Stimulated activated CD4-positive, alpha-beta T cell treated with anti-CD3 and anti-CD28 coated beads, TNF-alpha, amount 100 ng/mL, for 24 hours (primary cell): ENCODE measurements at places on chromosomes 1 and 21.

DNA sequence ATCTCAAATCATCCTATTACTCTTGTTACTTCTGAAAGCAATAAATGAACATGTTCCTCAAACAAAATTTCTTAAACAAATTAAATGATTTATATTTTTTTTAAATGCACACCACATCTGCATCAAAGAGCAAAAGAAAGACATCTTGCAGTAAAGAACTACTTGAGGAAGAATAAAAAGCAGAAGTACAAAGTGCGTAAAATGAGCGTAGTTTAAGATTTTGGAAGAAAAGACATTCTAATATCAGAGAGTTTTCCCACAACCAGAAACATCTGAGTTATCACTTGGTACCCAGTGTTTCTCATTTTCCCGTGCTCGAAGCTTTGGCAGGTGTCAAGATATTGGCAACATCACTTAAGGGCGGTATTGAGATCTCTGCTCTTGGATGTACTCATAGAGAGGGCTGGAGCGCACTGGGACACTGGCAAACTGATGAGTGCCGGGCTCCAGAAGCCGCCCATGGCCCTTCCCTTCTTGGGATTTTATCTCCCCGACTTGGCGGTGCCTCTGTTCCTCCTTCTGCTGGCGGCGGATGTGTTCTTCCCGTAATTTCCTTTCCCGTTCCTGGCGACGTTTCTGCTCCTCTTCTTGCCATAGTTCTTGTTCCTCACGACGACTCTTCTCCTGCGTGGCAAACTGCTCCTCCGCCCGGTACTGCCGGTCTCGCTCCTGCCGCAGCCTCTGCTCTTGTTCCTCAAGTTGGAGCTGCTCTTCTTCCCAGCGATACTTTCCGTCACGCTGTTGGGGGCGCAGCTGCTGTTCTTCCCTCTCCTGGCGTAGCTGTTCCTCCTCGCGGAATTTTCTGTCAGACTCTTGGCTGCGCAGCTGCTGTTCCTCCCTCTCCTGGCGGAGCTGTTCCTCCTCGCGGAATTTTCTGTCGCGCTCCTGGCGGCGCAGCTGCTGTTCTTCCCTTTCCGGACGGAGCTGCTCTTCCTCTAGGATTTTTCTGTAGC lies 7.9 kb downstream of the TCHH start:
- no peak for DNase-seq

DNA sequence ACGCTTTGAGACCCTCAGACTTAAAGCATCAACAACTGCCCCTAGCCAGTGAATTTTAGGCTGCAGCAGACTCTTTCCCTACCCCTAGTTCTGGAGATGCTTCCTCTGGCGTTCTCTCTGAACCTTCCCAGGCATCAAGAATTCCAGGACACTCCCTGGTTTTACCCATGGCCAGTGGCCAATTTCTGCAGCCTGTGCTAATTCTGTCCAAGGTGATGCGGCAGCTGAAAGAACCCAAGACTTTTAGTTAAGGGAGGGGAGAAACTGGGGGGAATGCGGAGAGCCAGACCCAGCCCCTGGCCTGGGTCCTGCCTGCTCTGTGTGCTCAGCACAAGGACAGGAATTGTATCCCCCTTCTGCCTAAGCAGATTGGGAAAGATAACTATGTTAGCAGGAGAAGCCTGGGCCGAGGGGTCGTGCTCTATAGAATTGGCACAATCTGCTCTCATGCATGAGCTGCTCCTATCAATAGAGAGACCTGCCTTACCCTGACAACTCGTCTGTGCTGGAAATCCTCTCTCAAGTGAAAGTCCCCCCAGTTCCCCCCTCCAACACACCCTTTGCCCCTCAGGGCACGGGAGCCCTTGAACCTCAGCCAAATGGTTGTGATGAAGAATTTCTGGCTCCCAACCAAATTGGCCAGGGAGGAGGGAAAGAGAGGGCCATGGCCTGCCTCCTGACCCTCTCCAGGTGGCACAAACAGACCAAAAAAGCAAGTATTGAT lies 5.4 kb upstream of the GJA8 start:
- no peak for DNase-seq

DNA sequence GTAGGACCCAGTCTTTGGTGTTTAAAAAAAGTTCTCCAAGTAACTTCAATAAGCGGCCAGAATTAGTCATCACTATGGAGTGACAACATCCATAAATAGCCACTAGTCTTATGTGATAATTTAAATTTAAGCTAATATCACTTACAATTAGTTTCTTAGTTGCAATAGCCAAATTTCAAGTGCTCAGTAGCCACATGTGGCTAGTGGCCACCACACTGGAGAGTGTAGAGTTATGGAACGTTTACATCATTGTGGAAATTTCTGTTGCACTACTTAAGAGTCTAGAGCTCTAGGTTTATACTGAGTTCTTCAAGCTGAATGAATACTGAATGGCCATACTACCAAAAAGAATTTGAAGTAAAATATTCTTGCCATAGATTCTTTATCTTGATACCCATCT lies 121.1 kb downstream of the RUNX1 start:
- DNase-seq = no peak

DNA sequence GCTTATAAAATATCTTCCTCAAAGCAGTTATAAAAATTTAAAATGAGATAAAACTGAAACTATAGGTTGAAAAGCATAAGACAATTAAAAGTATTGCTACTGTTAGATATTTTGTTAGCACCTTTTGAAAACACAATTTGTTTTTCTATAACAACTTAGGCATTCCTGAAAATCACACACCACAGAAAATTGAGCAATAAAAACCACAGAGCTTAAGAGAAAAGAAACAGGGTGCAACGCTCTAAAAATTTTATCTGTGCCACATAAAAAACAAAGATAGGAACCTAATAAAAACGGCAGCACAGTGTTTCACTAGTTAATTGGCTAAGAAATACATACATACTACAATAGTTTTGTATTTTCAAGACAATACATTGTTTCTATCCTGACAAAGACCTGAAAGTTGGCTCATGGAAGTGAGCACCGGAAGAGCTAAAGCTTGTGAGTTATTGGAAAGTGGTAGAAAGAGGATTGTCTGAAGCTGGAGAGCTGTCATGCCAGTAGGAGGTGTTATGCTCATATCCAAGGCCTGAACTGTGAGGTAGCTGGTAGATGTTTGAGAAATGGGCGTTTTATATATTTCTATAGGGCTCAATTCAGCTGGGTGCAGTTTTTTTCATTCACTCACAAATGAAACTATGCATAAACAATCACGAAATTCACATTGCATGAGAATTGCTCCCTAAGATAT lies 45.8 kb downstream of the RGS7 start:
- no peak for DNase-seq

- no peak for DNase-seq
These were observed 147.4 kb upstream of the USP24 start for GRCh38 chr1:55362558-55362957.

DNA sequence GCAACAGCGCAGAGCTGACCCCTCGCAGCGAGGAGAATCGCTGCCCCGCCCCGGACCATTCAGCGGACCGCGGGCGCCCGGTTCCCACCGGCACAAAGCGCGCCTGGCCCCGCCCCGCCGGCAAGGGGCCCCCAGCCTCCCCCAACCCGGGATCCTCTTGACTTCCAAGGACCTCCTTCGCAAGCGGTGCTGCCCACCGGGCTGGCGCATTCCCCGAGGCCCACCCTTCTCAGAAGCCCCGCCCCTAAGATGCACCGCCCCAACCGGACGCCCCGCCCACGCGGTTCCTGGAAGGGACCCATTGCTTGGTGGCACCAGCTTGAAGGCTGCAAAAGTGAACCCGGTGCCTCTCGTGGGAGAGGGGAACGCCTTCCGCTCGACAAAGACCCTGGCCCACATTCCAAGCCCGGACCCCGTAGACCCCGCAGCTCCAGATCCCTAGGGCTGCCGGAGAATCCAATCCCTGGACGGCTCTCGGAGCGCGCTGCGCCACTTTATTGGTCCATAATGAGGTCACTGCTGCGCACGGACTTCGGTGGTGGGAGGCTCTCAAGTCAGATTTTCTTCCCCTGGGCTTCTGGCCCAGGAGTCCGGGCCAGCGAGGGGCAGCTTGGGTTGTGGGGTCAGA lies 2.0 kb downstream of the HES3 start:
- no peak for DNase-seq
